NCI-H1694 treated with DMSO at 0.1 percent for 48 hours (cell line): ENCODE measurements at places on chromosomes 12 and 14.

DNA sequence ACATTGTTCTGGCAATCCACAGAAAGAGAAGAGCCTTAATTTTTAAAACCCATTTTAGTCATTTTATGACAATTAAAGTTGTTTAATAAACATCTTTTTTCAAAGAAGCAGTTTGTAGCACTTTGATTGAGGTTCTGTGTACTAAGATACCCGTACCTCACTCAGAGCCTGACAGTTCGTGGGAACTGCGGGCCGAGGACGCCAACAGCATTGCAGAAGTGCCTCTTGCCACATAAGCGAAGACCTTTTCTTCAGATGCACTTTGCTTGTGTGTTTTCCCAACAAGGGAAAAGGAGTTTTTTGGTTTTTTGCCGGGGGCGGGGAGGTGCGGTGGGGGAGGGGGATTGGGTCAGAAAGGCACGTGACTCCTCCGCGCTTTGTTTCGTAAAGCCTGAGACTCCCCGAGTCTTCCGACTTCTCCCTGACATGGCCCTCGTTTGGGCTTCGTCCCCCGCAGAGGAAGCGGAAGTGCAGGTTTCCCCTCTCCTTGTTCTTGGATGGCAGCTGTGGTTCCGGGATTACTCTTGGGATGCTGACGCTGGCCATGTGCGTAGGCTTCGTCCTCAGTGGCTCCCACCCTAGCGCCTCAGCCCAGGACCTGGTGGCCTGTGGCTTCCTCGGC, 70.8 kb downstream of the WDR20 start:
- DNase-seq, result no peak

DNA sequence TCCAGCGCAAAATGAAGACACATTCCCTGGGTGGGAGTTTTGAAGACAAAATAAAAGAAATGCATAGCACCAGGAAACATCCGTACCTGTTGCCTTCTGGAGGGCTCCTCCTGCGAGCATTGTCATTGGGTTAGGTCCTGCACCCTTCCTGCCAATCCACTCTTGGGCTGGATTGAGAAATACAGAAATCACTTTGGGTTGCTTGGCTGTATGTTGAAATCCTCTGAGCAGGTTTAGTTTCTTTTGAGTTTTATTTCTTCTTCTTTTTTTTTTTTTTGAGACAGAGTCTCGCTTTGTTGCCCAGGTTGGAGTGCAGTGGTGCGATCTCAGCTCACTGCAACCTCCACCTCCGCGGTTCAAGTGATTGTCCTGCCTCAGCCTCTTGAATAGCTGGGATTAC, 67.6 kb downstream of the ARF6 start:
- no peak for DNase-seq

- DNase-seq, result no peak
These were observed 7.9 kb downstream of the FOXN3 start for GRCh38 chr14:89408907-89409700.

DNA sequence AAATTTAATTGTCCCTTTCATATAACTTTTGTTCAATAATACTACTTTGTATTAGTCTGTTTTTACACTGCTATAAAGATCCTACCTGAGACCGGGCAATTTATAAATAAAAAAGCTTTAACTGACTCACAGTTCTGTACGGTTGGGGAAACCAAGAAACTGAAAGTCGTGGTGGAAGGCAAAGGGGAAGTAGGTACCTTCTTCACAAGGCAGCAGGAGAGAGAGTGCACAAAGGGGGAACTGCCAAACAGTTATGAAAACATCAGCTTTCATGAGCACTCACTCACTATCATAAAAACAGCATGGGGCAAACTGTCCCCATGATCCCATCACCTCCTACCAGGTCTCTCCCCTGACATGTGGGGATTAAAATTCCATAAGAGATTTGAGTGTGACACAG, 1069.0 kb downstream of the FSCB start:
- no peak for DNase-seq

GRCh38 chr12:101884174-101884573, 6.8 kb downstream of the DRAM1 start:
- DNase-seq, result no peak

DNA sequence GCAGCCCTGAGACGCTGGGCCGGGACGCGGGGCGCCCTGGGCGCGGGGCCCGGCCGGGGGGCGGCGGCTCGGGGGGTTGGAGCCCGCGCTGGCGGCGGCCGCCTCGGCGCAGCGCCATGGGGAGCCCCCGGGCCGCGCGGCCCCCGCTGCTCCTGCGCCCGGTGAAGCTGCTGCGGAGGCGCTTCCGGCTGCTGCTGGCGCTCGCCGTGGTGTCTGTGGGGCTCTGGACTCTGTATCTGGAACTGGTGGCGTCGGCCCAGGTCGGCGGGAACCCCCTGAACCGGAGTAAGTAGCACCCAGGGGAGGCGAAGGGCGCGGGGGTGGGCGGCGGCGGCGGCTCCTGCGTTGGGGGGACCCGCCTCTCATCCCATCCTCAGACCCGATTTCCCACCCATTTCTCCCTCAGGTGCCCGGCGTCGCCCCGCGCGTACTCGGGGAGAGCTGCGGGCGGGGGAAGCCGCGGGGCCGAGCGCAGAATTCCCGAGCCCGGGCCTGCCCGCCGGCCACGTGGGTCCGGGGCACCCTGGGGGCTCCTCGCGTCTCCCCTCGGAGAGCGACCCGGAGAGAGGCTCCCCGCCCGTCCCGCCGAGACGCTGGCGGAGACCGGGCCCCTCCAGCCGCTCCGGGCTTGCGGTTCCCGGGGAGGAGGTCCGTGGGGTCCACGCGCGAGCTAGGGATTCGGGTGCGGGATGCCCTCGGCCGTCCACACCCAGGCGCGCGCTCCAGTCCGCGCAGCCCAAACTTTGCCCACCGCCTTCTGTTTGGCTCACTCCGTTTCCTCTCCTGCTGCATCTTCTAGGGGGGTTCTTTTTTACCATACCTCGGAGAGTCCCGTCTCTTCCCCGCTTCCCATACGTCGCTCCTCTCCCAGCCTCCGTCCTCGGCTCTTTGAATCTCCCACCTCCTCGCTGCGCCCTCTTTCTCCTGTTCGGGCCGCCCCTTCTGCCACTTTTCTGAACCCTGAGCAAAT, 807 bp downstream of the B4GALNT3 start:
- no peak for DNase-seq

GRCh38 chr12:19234171-19234704, 104.7 kb downstream of the PLEKHA5 start:
- no peak for DNase-seq

DNA sequence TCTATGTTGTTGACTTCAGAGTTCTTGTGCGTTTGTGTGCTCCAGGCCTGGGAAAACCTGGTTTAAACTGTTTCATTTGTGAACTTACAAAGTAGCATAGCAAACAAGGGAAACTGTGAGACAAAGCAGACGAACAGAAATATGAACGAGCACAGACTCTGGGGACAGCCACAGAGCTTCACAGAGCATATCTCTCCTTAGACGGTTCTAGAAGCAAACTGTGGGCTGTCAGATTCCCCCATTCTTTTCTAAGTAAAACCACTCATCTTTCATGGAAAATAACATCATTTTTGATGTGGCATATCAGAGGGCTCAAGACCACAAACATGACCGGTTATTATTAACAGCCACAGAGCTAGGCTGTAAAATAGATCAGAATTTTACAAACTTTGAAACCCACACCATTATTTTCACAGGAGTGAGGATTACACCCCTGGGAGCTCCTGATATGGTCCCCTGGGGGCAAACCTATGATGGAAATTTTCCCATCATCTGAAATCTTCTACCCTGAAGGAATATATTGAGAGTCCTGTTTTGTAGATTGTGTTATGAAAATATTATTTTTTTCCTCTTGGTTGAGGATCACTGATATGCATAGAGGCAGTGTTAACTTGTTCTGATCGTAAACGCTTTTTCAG, 102.0 kb downstream of the ADGRD1 start:
- DNase-seq, result no peak

GRCh38 chr12:57990241-57990883, 49.0 kb downstream of the ATP23 start:
- no peak for DNase-seq

DNA sequence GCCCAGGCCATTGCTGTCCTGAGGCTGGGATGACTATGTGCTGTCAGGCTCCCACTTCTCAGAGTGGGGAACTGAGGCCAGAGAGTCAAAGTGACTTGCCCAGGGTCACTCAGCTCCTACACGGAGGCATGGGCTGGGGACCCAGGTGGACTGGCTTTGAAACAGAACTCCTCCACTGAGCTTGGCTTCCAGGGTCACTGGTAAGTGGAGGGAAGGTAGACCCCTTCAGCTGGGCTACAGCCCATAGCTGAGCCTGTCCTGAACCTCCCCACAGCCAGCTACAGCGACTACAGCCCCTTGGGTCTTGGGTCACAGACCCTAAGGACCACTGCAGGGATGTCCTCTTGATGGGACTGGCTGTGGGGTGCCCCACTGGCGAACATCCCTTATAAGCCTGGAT, 40.3 kb upstream of the TRAF3 start:
- no peak for DNase-seq

- DNase-seq, result no peak
These were observed 36.0 kb downstream of the SLC8A3 start for GRCh38 chr14:70152704-70153103.

DNA sequence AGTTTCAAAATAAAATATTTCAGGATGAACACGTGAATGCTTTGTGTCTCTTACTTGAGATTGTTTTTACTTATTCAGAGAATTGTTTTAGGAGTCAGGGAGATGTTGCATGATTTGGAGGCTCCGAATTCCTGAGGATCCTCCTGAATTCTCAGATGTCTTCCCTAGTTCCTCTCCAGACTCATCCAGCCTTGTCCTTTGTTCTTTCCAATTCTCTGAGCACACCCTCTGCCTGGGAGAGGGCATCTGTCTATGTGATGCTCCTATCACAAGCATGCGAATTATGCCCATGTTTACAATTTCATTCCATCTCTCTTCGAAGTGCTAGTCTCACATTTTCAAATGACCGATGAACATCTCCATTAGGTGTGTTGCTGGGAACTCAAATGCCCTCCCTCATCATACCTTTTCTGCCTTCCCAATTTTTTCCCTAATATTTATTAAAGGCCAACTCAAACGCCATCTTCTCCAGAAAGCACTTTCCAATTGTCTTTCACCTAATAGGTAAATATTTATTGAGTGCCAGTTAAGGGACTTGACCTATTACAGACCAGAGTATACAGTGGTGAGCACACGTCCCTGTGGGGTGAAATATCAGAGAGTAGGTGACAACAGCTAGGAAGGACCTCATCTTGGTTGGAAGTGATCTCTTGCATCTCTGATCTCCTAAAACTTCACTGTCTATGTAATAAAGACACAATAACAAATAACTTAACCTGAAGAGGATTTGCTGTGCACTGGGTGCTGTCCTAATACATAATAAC, 64.4 kb downstream of the ARF6 start:
- DNase-seq, result no peak

DNA sequence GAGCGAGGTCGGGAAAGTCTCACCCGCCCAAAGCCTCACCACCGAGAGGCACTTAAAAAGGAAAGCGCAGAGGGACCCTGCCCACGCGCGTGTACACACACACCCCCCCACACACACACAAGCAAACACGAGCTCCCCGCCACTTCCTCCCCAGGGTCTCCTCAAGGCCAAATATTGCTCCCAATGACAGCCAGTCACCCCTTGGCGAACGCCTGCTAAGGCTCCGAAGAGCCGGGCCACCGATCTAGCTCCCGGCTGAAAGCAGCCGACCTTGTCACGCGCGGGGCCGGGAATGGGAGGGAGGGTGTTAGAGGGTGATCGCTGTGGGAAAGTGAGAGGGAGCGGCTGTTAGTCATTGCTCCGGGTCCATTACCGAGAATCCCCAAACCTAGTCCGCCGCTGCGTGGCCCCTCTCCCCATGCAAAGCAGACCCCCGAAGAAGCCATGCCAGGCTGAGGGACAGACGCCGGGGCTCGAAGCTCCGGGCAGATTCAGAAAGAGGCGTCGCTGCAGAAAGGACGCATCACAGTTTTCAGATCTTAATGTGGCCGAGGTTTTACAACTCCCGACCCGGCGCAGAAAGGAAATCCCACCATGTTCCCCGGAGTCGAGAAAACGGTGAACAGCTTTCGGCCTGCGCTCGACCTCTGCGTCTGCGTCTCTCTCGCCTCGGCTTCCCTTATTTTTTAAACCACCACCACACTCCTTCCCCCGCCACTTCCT, 2.6 kb downstream of the BMP4 start:
- peak; percentile 51 for DNase-seq

DNA sequence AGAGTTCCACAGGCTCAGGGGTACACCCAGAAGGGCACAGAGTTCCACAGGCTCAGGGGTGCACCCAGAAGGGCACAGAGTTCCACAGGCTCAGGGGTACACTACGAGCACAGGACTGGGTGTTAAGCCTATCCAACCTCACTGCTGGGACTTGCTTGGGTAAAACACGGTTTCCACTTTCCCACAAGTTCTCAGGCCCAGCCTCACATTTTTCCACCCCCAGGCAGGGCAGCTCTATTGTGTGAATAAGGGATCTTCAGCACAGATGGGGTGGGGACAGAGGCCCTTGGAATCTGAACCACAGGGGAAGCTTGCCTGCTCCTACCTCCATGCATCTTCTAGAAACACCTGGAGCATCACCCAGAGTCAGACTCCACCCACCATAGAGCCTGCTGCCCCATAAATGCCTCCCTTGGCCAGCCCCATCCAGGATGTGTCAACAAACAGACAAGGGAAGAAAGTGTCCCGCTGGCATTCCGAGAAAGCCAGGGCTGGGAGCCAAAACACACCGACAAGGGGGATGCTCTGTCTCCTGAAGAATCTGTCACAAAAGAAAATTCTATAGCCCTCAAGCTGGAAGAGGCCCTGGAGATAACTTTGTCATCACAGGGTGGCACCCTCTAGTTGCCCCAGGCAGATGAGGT, 4.8 kb downstream of the CRACR2A start:
- DNase-seq, result no peak
